ENCODE measurements at places on chromosomes 2 and 18.

DNA sequence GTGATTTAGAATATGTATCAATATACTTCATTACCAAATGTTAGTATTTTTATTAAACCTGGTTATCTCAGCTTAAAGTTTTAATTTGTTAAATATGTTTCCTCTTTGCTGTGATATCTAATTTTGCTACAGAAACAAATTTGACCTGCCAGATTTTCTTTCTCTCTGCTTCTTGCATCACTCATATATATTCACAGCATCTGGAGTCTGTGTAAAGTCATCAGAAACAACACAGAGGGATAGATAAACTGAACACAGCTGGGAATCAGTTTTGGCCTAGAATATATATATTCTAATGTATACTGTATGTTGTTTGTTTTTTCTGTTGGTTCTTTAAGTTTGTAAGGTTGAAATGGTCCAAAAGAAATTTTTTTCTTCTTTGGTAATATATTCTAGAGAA lies 8.5 kb downstream of the PSMD14 start:
- DNase-seq: no peak

- peak; percentile 11 for DNase-seq
These were observed 56.7 kb downstream of the NEMP2 start for GRCh38 chr2:190477661-190478454.

- no peak for DNase-seq
These were observed 6.6 kb downstream of the KIF1A start for GRCh38 chr2:240813231-240813921.

DNA sequence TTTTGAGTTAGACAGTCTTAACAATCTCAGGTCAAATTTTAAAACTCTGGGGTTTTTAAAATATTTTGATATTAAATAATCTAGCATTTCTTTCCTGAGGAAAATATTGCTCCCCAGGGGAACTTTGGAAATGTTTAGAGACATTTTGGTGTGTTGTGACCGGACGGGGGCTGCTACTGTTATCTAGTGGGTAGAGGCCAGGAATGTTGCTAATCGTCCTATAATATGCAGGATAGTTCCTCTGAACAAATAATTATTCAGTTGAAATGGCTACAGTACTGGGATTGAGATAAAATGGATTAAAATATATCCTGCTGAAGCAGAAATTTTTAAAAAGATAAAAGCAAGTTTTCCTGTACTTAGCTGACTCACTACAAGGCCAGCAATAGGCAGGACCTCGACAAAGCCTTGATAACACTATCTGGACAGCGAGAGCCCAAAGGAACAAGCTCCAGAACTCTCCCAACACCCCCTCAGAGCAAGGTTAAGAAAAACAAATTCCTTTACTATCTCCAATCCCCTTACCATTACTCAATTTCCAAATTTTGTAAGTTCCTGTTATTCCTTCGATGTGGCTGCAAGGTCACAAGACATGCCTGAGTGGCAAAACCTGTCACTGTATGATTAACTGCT lies 1407.4 kb downstream of the SUCLG1 start:
- DNase-seq: peak; percentile 47

- DNase-seq: peak; percentile 72
These were observed 146.6 kb downstream of the MEIS1 start for GRCh38 chr2:66581339-66582103.

DNA sequence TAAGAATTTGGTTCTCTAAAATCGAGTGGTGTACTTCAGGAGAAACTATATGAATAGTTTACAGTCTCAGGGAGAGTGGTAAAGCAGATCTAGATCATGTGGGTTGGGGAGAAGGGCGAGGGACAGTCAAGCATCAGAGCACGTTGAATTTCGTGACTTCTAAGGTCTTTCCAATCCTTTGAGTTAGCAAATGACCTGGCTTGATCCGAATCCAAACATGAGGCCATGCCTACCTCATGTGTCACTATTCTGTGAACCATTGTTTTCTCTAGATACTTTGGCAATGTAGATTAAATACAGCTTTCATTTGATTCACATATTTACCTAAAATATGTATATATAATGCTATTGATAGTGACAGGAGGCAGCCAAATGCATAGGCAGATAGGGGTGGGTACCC lies 674.9 kb downstream of the NYAP2 start:
- no peak for DNase-seq

DNA sequence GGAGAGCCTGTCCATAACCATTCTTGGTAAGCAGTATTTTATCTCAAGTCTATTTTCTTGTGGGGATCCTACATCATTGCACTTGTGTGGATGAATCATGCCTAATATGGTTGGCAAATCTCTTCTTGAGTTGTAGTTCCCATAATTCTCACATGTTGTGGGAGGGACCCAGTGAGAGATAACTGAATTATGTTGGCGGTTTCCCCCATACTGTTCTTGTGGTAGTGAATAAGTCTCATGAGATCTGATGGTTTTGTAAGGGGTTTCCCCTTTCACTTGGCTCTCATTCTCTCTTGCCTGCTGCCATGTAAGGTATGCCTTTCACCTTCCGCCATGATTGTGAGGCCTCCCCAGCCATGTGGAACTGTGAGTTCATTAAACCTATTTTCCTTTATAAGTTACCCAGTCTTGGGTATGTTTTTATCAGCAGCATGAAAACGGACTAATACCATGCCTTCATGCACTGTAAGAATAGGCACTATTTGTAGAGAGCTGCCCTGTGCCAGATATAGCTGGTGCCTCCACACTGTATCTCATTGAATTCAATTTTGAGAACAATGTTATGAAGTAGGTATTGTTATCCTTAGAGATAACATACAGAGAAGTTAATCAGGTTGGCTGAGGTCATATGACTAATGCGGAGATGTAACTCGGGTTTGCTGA lies 148.3 kb downstream of the PLCL1 start:
- DNase-seq: no peak

DNA sequence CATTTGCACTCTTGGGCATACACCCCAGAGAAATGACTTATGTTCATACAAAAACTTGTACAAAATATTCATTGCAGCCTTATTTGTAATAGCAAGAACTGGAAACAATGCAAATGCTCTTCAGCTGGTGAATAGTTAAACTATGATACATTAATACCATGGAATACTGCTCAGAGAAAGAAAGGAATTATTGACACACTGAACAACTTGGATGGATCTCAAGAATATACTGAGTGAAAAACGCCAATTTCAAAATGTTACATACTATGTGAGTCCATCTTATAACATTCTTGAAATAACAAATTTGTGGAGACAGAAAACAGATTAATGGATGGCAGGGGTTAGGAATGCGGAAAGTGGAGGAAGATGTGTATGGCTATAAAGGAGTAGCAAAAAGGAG lies 17.2 kb downstream of the LNPK start:
- no peak for DNase-seq

- DNase-seq: no peak
These were observed 475.4 kb downstream of the PARD3B start for GRCh38 chr2:205020673-205021072.

- no peak for DNase-seq
These were observed 16.0 kb upstream of the IKZF2 start for GRCh38 chr2:213167271-213167930.

GRCh38 chr2:38171208-38171855 lies 95.4 kb upstream of the CYP1B1 start:
- no peak for DNase-seq

GRCh38 chr18:79766308-79766707 lies 31.4 kb upstream of the KCNG2 start:
- no peak for DNase-seq

GRCh38 chr2:59741840-59742239 lies 811.6 kb downstream of the BCL11A start:
- DNase-seq: no peak

GRCh38 chr18:62954366-62954765 lies 239.0 kb downstream of the PHLPP1 start:
- no peak for DNase-seq

- DNase-seq: no peak
These were observed 22.3 kb downstream of the RNF125 start for GRCh38 chr18:32040936-32041335.

- DNase-seq: peak; percentile 53
These were observed 81.1 kb upstream of the CAVIN2 start for GRCh38 chr2:191927991-191928390.

DNA sequence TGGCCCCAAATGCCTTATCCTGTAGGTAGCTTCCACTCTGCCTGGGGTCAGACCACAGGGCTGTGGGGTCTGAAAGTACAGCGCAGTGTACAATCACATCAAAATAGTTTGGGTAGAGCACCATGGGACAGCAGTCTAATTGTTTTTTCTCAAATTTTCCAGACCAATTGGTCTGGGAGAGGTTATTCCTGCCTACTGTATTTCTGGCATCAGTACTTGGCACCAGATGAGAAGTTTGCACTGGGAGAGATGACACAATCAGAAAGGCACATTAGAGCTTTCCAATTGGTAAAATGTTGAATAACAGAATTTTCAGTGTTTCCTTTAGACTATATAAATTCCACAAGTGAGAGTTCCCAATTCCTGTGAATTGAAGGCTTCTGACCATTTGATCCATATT lies 30.9 kb upstream of the LRRTM1 start:
- DNase-seq: no peak

DNA sequence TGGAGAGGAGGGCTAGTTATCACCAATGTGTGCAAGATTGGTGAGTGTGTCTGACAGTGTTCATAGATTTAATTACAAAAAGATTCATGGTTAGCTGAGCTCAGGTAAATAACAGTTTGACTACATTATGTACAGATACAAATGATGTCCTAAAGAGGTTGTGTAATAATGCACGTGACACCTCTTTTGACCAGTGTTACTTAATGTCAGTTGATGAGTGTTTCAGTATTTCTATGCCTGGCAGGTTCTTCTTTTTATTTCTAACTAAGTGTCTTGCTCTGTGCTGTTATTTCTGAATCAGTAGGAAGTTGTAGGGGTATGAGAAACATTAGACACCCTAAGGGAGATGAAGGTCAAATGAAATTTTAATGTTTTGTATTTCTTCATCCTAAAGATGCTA lies 7.9 kb upstream of the INHBB start:
- DNase-seq: no peak

DNA sequence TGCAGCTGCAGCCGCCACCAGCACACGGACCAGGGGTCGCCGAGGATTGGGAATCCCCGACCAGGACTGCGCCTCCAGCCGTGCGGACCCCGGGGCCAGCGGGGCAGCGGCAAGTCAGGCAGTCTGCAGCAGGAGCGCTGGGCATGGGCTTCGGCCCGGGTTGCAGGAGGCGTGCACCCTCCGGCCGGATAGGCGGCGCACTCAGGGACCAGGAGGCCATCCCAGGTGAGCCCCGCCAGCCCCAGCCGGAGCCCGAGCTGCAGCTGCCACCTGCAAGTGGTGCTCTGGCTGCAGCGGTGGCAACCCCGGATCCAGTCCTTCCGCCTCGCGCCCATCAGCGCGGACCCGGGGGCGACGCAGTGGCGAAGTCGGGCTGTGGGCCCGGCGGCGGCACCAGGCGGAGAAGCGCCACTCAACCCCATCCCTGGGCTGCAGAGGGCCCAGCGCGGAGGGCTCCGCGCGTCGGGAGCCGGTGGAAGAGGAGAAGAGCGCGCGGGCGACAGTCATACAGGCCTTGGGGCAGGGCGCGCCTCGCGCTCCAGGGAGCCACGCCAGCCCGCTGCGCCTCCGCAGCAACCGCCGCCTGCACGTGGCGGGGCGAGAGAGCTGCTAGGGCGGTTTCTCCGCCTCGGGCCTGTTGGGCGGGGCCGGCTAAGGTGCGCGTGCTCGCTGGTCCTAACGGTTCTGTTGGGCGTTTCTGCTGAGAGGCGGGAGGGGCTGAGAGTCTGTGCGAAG lies 73.8 kb downstream of the RPIA start:
- DNase-seq: no peak

GRCh38 chr2:126658319-126658904 lies 2.5 kb downstream of the GYPC start:
- no peak for DNase-seq

GRCh38 chr2:21102356-21102755 lies 21.4 kb upstream of the TDRD15 start:
- DNase-seq: no peak

GRCh38 chr2:191053256-191053655 lies 39.3 kb upstream of the STAT1 start:
- DNase-seq: no peak

GRCh38 chr2:189581354-189582139 lies 961 bp upstream of the SLC40A1 start:
- DNase-seq: no peak

GRCh38 chr2:208047840-208048239 lies 22.5 kb upstream of the PLEKHM3 start:
- DNase-seq: no peak

DNA sequence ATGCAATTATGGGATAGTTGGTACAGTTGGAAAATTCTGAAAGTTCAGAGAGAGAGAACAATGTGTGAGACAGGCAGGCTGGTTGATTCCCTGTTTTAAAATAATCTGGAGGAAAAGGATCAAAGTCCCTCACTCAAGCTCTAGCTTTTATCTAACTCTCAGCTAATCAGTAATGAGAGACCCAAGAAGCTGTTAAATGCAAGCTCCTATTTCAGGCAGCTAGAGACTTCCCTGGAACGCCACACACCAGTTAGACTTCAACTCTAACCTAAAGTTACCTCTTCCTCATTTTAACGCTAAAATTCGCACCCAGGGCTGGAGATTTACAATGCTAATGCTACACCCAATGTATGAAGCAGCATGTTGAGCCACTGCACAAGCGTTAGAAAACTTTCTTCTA lies 243.1 kb downstream of the EN1 start:
- no peak for DNase-seq

DNA sequence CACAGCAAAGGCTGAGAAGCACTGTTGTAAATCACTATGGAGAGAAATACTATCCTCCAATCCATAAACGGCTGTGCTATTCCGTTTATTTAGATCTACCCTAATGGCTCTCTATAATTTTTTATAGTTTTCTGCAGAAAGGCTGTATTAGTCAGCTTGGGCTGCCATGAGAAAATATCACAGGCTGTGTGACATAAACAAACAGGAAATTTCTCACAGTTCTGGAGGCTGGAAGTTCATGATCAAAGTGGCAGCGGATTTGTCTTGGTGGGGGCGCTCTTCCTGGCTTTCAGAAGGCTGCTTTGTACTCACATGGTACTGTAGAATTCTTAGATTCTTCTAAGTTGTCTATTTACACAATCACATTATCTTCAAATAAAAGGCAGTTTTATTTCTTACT lies 44.1 kb downstream of the C1D start:
- peak; percentile 30 for DNase-seq

DNA sequence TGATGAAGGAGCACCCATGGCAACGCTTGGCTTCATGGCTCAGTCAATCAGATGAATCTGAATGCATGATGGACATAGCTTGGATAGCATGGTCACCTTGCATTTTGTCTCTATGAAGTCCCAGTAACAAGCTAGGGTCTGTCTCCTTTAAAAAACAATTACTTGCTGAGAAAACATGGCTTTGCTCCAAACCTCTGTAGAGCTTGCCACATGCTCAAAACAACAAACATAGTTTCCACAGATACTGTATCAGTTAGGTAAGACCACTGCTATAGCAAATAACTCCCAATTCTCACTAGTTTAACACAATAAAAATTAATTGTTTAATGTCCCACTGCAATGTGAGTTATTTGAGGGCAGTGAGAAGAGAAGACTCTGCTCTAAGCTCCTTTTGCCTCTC lies 401.0 kb downstream of the IRS1 start:
- peak; percentile 55 for DNase-seq

DNA sequence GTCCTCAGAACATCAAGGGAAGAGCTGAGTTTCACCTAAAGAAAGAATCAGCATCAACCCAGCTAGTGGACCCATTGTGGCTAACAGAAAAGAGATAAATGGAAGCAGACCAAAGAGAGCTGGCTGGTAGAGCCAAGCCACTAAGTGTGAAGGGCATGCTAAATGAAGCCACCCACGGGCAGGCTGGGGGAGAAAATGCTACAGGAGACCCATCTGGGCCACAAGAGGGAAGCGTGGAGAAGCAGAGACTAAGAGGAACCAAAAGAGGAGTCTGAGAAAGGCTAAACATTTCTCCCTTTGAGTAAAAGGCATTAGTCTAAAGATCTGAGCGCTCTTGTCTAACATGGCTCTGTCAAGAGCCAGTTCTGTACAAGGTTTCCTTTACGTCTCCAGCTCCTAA lies 15.8 kb downstream of the CWC22 start:
- DNase-seq: no peak

All from fibroblast of villous mesenchyme (primary cell).